ENCODE measurements at places on chromosomes 3 and 15. TPM values are rescaled to one million over a fixed set of nuclear protein-coding genes. Genes with fewer than 3 reads are reported as not detected.

- no peak for DNase-seq
Observed at GRCh38 chr3:50192689-50193141, 1.3 kb downstream of the GNAT1 start.

The MED12L gene
- 0.12 TPM for total RNA-seq

The LMOD3 gene
- not detected for total RNA-seq

- DNase-seq, result no peak
Observed at GRCh38 chr3:105480768-105481167, 114.1 kb downstream of the ALCAM start.

DNA sequence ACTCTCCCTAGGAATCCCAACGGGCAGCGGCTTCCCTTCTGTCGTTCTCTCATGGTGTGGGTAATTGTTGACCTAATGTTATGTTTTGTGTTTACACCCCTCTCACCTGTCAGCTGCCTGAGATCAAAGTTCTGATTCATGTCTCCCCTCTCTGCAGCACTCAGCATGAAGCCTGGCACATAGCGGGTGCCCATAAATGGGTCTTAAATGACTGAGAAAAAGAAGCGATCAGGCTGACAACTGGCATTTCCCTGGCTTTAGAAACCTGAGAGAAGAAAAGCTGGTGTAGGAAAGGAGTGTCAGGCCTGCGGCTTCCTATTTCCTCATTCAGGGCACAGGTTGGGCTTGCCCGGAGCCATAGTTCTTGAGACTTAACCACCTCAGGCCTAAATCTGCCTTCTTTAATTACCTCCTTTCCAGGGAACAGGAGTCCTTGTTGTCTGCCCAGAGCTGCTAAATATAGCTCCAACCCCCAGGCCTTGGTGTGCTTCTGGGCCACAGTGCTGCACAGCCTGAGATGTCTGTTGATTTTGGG lies 31.8 kb downstream of the LPP start:
- DNase-seq, result no peak

- DNase-seq, result no peak
Observed at GRCh38 chr3:195558602-195559001, 15.5 kb upstream of the PPP1R2 start.

The GNAT1 gene
- not detected for total RNA-seq

The IGSF11 gene
- not detected for total RNA-seq

DNA sequence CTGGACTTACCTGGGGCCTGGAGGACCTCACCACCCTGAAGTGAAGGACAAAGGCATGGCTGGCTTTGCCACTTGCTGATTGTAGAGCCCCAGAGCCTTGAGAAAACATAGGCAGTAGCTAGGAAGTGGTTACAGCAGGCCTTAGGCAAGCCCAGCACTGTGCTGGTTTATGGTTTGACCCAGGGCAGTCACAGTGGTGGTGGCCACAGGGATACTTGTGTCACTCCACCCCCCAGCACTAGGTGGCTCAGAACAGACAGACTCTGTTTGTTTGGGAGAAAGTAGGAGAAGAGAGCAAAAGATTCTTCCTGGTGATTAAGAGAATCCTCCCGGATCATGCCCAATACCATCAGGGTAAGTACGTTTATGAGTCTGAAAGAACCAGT lies 13.2 kb upstream of the COL8A1 start:
- no peak for DNase-seq

GRCh38 chr15:60152386-60152785 lies 148.3 kb downstream of the FOXB1 start:
- no peak for DNase-seq

Data from epithelial cell of proximal tubule (primary cell).